ENCODE measurements at places on chromosomes 7 and 10. TPM values are rescaled to one million over a fixed set of nuclear protein-coding genes. Genes with fewer than 3 reads are reported as not detected.

DNA sequence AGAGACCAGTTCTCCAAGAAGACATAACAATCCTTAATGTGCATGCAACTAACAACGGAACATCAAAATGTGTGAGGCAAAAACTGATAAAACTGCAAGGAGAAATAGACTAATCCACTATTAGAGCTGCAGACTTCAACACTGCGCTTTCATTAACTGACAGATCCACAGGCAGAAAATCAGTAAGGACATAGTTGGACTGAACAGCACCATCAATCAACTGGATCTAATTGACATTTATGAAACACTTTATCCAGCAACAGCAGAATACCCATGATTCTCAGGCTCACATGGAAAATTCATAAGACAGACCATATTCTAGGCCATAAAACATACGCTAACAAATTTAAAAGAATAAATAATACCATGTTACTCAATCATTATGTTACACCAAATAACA is 21.6 kb upstream of the ATP6V0A4 start:
- no peak for DNase-seq

DNA sequence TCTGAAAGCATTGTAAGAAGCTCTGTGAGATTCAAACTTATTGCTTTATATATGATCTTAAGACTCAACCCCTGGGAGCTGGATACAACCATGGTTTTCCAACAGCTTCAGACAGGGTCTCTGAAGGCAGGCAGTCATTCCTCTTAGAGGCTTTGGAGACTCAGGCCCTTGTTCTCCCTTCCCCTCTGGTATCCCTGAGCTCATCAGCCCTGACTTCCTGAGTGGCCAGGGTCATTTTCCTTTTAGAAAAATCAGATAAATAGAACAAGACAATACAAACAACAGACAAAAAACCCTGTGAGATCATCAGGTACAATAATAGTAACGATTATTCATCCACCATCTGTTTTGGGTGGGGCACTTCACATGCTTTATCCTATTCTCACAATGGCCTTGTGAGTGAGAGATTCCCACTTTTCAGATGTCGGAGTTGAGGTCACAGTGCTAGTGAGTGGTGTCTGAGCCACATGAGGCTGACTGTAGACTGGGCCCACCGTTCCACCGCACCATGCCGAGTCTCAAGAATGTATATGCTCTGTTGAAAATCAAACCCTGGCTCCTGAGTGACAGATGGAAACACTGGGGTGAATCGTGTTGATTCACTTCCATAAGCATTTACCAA is 144.2 kb downstream of the CXCL12 start:
- no peak for DNase-seq

GRCh38 chr7:130022115-130022514 is 29.1 kb downstream of the ZC3HC1 start:
- no peak for DNase-seq

- no peak for DNase-seq
Observed at GRCh38 chr7:127366680-127367079, 25.8 kb downstream of the ZNF800 start.

- no peak for DNase-seq
Observed at GRCh38 chr7:65475040-65475726, 101.5 kb downstream of the ZNF92 start.

- no peak for DNase-seq
Observed at GRCh38 chr10:12650538-12651298, 301.4 kb downstream of the CAMK1D start.

GRCh38 chr10:118216020-118216419 is 126.1 kb downstream of the FAM204A start:
- no peak for DNase-seq

- DNase-seq: no peak
Observed at GRCh38 chr7:121940918-121941317, 68.0 kb downstream of the PTPRZ1 start.

Gene IFIT1B
- not detected for total RNA-seq

Gene GPC2
- total RNA-seq: 9.6 TPM

Gene ZKSCAN5
- 18.7 TPM for total RNA-seq

Gene HMX2
- total RNA-seq: not detected
